HS-5 (cell line): ENCODE measurements at places on chromosomes 3 and 15.

DNA sequence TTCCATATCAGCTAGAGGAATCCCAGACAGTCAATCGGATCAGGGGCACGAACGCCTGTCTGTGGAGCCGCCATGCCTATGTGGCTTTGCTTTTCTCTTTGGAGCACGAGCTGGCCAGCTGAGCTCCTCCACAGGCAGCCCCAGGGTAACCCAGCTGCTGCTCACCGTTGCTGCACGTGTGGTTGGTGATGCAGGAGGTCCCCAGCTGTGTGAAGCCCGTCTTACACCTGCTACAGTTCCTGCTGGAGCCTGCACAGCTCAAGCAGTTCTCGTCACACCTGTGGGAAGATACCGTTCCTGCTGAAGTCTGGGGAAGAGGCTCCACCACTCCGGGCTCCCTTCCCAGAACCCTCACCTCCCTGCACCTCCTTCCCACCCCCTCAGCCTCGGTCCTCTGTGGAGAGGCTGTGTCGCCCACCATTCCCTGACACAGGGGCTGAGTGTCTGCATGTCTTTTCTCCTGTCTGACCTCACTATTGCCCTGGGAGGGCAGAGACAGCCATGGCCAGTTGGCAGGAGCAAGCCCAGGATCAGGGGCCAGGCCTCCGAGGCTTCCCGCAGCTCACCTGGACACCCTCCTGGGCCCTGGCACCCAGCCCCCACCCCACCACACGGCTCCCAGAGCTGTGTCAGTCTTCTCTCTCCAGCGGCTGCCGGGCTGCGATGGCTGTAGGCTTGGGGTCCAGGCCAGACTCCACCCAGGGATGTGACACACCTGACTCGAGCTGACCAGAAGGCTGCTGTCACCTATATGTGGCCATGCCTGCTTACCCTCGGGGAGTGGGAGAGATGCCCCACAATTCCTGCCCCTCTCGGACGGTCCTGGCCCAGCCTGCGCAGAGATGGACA lies 12.2 kb upstream of the SNRPA1 start:
- no peak for DNase-seq

DNA sequence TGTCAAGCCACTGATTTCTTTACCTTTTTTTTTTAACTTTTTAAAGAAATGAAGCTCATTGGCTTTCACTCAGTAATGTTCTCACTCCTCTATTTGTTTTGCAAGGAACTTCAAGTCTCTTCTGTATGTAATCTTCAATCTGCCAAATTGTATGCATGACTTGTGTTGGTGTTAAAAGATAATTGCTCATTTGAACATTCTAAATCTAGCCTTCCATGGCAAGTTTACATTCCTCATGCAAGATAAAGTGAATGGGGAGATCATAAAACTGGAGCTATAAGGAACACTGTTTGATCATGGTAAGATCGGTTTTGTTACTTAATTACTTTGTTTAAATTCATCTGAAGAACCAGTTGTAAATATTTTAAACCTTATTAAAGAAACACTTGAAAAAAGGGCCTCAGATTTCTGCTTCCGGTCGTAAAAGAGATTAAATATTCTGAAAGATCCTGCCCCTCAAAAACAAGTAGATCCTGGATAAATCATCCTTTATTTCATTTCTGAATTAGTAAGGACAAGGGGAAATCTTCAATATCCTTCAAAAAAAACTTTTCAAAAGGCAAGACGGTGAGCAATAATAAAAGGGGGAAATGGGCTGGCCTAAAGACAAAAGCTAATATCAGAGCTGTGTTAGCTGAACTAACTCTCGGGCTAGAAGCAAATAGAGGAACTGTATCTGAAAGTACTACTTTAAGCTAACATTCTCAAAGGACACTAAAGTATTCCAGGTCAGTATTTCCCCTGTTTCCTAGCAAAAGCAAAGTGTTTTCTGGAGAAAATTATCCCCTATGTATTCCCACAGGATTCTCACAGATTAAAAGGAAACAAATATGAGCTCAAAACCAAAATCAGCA lies 107.0 kb upstream of the ATP11B start:
- no peak for DNase-seq

DNA sequence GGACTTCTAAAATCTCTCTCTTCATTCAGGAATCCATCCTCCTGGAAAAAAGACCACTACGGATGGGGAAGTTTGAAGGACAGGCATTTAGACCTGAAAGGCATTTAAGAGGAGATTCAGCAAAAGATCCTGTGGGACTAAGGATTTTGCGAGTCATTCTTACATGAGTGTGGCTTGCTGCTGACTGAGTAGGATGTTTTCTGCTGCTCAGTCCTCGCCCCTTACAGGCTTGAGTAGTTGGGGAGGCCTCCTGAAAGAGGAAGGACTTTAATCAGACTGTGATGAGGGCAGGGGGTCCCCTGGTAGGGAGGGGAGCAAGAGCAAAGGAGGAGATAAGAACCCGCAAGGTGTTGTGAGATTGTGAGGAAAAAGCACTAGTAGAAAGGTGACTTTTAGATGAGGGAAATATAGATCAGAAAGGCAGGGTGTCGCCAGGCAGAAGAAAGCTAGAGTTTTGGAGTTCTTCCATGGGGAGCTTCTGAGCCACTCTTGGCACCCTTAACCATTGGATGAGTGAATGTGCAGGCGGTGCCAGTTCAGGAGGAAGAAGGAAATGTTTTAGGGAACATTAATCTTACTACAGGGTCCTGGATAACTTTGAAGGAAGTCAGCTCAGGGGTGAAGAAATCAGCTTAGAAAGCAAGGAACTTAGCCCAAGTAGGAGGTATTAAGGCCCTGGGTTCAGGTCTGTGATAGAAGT lies 171.1 kb downstream of the RORA start:
- no peak for DNase-seq

DNA sequence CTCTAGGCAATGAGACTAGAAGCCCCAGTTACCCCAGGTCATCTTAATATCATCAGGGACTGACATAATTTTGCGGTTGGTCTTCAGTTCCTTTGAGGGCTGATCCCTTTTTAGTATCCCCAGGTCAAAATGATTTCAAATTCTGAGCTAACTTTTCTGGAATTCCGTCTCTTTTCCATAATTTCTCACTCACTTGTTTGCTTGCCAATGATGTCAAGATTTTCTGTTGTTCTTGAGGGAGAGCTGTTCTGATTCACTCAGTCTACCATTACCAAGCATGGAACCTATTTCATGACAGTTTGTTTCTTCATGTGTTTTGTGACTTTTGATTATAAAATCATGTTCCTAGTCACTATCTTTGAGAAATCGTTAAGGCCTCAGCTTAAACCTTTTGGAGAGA lies 190.5 kb upstream of the LYSMD4 start:
- no peak for DNase-seq

DNA sequence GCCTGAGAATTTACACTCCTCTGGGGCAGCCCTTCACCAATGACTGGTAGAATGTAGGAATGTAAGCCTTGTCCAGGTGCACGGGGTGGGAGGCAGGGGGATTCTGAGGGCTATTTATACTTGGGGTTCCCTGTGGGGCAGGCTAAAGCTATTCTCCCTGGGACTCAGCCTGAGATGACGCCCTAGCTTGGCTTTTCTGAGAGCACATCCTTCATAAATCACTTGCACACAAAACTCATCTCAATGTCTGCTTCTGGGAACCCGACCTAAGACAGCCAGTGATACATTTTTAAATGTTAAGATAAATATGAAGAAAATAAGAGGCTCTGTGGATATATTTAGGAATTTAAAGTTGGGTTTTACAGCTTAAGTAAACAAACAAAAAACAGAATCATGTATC lies 16.6 kb downstream of the TMEM158 start:
- no peak for DNase-seq

DNA sequence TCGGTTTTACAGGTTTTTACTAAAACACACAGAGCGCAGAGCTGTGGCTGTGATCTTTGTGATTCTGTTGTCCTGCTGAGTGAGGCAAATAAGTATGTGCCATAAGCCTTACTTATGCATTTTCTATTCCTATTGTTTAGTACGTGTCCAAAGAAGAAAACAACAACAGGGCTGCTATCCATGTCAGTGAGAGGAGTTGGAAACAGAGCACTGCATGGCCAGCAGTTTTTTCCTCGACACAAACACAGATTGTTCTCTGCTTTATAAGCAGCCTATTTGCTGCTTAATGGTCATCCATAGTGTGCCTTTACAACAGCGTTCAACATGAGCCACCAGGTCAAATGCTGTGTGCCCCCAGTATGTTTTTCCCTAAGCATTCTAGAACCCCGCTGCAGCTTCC lies 79.8 kb downstream of the SHQ1 start:
- DNase-seq: no peak

DNA sequence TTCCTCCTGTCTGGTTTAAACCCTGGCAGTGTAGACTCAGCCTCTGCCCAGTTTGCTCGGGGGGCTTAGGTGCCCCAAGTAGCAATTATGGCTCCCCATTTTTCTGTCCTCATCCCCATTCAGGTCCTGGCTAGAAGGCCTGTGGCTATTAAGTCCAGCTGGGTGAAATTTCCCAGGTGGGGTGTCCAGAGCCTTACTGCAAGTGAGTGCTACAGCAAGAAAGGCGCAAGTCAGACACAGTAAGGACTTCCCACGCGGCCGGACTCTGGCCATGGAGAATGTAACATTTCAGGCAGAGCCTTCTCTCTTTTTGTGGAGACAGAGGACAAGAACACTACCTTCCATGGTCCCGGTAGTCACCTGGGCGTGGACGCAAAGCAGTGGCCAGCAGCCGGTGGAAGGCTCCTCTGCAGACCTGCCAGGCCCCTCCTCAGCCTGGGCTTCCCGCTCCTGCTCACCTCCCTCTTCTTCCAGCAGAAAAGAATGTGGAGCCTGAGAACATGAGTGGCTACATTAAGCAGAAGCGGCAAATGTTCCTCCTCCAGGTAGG lies 23.3 kb downstream of the CFAP100 start:
- DNase-seq: no peak

DNA sequence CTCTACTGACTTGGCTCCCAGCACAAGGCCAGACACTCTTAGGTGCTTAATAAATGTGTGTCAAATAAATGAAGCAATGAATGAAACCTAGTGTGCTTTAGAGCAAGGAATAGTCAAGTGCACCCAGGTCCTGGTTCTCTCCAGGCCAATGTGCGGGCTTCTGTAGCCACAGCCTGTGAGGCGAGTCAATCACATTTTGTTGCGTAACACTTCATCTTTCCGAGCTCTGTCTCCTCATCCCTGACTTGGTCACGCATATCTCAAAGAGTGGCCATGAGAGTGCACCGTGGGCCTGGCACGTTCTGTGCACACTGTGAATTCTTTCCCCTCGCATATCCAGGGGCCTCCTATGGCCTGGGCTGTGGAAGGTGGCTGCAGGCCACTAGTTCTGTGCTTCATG lies 11.4 kb upstream of the SH3GL3 start:
- DNase-seq: no peak

GRCh38 chr3:38059148-38059547 lies 20.1 kb downstream of the DLEC1 start:
- DNase-seq: no peak

GRCh38 chr3:32229565-32229964 lies 8.9 kb upstream of the CMTM8 start:
- DNase-seq: no peak

- DNase-seq: no peak
Observed at GRCh38 chr3:77917225-77917624, 877.3 kb downstream of the ROBO2 start.

DNA sequence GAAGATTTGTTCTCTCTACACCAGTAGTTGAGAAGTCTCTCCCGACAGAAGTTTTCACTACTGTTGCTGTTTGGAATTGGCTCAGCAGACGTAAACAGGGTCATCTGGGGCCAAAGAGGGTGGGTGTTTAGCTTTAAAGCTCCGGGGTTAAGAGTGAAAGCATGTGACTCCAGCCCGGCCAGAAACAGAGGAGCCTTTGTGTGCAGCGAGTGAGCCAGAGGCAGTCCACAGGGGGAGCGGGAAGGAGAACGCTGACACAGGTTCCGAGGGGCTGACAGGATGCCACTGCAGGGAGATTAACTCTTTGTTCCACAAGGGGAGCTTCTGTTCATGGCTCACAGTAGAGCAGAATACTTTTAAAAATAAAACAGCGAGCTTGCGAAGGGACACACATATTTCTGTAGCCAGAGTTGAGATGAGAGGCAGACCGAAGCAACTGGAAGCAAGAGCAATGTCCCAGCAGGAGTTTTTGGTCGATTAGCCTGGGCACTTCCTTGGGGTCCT lies 26.9 kb downstream of the BMF start:
- DNase-seq: no peak

GRCh38 chr15:59632714-59633113 lies 21.1 kb downstream of the GCNT3 start:
- no peak for DNase-seq

DNA sequence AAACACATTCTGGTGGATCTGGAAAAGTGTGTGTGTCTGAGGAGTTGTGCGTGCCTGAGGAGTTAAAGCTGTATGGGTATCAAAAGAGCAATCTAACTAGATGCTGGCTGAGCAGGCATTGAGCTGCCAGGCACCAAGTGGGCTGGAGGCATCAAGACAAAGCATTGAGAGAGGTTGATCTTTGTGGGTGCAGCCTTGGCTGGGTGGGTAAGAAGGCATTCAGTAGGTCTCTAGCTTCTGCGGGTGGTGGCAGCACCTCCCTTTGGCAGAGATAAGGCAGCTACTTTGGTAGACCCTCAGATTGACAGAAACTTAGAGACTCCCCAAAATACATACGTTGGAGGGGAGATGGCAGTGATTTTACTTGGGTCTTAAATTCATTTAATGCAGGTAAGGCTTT lies 15.8 kb upstream of the TMEM212 start:
- no peak for DNase-seq

DNA sequence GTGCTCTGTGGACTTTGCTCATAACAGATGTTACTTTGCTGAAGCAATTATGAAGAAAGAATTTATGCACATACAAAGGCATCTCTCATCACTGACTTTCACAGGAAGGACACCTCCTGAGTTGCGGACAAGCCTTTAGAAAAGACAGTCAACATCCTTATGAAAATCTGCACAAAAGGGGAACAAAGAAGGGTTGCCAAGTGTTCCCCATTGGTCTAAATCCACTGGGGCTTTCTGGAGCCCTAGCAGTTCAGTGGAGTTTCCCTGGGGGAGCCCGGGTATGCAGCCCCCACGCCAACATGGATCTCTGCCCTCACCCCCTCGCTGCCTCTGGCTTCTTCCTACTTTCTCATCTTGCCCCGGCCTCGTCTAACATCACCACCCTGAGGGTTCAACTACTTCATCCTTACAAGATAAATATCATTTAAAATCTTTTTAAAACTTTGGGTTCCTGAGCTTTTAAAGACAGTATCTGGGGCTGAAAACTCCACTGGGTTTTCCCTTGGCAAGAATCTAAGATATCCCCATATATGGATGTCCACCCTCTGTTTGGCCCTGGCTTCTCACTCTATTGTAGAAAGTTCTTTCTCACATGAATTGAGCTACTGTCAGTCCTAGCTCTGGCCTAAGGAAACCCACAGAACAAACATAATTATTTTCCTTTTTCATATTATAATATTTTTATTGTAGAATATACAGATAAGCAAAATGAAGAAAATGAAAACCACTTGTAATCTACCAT lies 207.9 kb upstream of the RGMA start:
- no peak for DNase-seq

DNA sequence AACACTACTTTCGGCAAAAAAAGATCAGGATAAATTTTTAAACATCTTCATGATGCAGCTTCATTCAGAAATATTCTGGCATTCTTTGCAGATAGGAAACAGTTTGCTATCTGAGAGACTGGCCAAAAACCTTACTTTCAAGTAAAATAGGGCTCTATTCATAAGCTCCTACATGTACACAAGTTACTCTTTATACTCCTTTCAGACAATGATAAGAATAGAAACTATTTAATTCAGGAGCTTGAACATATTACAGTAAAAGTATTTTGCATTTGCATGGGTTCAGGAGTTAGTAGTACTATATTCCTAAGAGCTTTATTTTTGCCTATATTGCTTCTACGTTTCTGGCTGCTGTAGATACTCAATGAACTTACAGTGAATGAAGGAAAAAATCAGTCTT lies 70.5 kb downstream of the PLOD2 start:
- no peak for DNase-seq

- no peak for DNase-seq
Observed at GRCh38 chr3:23217872-23218554, 14.9 kb downstream of the UBE2E2 start.
